CD4-positive, alpha-beta T cell treated with Interleukin-10 for 1 hour (primary cell): ENCODE measurements at places on chromosomes 6 and 20.

- no peak for DNase-seq
These were observed 70.0 kb downstream of the CNKSR3 start for GRCh38 chr6:154440422-154441043.

- DNase-seq = peak; percentile 51
These were observed 193.4 kb downstream of the BACH2 start for GRCh38 chr6:90103056-90103800.

DNA sequence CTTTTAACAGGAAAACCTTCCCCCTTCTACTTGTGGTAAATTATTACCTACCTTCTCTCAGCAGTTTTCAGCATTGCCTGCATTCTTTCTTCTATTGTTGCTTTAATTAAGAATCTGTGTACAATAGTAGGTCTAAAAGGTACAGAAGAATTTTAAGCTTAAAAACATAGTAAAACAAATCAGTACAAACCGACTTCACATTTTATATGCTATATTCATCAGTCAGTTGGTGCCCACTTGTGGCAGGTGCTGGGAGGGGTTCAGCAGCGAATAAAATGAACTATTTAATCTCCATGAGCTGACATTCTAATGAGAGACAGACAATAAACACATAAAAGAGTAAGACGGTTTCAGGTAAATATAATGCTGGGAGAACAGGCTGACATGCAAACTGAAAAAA is 73.4 kb upstream of the FBXO30 start:
- DNase-seq = peak; percentile 52

DNA sequence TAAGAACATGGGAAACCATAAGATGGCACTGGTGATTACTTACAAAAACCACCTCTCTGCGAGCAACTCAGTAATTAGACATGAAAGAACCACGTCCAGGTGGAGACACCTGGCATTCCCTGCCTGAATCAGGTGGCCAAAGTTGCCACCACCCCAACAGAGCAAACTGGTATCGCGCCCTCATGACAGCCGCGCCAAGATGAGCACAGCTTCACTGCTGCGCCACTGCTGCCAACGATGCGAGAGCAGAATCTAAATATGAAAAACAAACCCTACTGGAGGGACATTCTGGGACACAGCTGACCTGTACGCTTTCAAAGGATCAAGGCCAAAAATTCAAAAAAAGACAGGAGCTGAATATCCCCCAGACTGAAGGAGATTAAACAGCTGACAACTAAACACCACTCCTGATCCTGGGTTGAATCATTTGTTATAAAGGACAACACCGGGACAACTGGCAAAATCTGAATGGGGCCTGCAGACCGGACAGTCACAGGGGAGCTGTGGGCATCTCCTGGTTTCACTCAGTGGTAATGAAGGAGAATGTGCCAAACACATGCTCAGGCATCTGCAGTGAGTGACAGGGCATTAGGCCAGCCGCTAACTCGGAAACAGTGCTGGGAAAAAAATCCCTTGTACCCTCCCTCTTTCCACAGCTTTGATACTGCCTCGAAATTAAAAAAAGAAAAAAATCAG is 17.4 kb downstream of the CST7 start:
- no peak for DNase-seq

GRCh38 chr6:57221191-57221935 is 744 bp downstream of the RAB23 start:
- peak; percentile 42 for DNase-seq

GRCh38 chr20:40582531-40582930 is 106.5 kb downstream of the MAFB start:
- DNase-seq = no peak
